ENCODE measurements at places on chromosomes 3 and 15.
A peak's percentile ranks its signal among the peaks of the same experiment; 100 is the strongest.

DNA sequence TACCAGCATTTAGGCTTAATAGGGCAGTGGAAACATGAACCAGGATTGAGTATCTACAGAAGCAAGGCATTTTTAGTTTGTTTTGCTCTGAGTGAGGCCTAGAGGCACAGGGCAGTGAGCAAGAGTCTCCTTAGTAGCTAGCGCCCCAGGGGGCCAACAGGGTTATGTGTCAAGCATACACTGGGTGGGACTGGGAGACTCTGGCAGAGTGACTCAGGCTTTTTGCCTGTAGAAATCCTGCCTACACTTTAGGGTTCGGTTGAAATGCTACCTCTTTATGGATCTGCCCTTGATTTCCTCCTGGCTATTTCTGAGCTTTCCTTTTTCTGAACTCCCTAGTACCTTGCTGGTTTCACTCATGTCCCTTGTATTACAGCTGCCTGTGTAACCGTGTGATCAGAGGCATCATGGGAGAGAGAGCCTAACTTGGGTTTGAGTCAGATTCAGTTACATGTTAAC lies 72.2 kb downstream of the TOP2B start:
- DNase-seq = no peak

GRCh38 chr3:196208942-196209695 lies 2.1 kb downstream of the ZDHHC19 start:
- no peak for DNase-seq

GRCh38 chr3:17954801-17955200 lies 212.4 kb upstream of the TBC1D5 start:
- no peak for DNase-seq

GRCh38 chr3:82229397-82229796 lies 468.0 kb upstream of the GBE1 start:
- DNase-seq = no peak

DNA sequence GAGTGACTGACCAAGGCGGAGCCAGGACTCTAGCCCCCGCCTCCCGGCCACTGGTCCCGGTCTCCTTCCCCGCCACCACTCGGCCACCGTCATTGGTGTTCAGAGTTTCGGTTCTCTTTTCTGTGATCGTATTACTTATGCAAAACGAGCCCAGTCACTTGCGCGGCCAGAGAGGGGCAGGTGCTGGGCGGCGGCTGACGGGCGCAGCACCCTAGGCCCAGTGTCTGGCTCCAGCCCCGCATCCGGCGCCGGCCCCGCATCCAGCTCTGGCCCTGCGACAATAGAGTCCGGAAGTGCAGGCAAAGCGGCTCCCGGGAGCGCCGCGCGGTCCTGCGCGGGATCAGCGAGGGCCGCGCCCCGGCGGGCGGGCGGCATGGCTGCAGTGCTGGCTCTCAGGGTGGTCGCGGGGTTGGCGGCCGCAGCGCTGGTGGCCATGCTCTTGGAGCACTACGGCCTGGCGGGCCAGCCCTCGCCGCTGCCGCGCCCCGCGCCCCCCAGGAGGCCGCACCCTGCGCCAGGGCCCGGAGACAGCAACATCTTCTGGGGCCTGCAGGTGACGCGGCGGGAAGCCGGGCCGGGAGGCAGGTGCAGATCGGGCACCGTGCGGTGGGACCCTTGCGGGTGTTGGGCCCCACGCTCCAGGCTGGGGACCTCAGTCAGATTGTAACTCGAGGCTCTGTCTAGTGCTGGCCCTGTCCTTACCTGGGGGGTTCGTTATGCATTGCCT lies at the start of gene TMEM62:
Gene TMEM62 (plus strand): TSS at position 157 of the 727 bp plus-strand sequence. CDS start 217 bp downstream, at position 374.
- DNase-seq = peak; percentile 64

GRCh38 chr3:171284308-171285075 lies 175.7 kb downstream of the TNIK start:
- no peak for DNase-seq

- DNase-seq = no peak
These were observed 33.4 kb upstream of the ABHD2 start for GRCh38 chr15:89054873-89055272.

- no peak for DNase-seq
These were observed 36.8 kb upstream of the SEC13 start for GRCh38 chr3:10357592-10358308.

GRCh38 chr3:114408736-114409670 lies 115.2 kb downstream of the TIGIT start:
- DNase-seq = no peak

- DNase-seq = no peak
These were observed 328.3 kb upstream of the CHRM5 start for GRCh38 chr15:33639978-33640377.

DNA sequence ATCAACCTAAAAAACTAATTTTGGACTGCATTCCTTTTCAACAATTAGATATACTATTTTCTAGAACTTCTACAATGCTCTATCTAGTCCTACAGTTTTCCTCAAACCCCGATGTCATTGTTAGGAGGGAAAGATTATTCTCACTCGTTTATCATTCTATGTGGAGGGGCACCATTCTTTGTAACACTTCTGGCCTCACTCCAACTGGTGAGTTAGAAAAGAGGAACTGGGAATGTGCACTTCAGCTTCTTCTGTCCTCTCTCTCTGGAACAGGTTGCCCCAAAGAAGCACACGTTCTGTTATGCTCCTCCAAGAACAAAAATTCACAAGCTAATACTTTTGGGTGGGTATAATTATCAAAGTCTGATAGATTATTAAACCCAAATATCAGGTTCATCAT lies 137.9 kb downstream of the UACA start:
- no peak for DNase-seq

- no peak for DNase-seq
These were observed 4.0 kb downstream of the CCDC33 start for GRCh38 chr15:74240002-74240568.

DNA sequence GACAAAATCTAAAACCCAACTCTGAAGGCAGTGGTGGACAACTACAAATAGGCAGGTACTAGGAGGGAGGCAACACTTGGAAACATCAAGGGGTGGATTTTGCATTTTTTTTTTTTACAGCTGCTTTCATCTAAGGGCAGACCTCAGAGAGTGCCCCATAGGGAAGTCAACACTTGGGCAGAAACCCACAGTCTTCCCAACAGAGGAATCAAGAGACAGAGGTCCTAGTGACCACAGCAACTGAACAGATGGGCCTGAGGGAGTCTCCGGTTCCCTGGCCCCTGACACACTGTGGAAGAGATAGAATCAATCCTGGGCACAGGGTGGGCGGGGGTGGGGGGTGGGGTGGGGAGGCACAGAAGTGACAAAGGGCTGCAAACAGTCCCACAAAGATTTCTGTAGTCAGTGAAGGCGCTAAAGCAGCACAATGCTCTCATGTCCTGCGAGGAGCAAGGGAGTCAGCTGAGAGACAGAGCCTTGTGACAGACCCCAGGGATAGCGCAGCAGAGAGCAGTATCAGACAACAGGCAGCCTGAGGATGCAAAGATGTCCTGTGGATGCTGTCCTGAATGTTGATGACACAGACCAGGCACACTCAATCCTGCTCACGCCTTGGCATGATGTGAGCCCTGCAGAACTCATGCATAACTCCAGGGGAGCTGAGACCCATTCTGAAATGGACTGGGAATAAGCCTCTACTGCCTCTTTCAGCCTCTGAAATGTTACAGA lies 6.9 kb upstream of the RFTN1 start:
- no peak for DNase-seq

DNA sequence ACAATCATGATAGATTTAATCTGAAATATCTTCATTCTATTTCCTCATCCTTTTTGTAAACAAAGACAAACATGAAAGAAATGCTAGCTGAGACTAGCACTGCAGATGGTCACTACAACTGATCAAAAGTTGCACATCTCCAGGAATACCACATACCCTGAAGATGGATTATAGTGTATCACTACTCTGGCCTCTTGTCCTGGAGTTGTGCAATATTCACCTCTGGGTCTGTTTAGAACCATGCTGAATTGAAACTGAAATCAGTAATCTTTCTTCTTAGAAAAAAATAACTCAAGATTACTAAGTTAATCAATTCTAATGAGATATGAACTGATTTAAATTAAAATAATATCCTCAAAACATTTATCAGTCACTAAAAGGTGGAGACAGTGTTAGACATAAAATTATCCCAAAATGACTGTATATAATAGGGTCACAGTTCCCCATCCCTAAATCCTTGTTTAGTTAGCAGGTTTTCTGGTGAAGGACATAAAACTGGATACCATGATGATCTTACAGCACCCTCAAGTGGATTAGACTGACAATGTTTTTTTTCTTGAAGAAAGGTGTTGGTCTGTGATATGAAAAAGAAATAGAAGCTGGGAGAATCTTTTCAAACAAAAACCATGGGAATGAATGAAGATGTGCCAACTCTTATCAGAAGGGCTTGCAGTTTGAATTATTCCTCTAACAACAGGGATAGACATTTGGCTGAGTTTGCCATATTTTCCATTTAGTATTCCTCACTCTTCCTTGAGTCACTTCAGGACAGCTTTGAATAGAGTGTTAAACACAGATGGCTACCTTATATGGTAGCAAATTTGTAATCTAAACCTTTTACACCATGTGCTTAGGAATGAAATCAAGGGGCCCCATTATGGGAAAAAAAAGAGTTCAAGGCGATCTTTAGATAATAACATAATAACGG lies 7.1 kb upstream of the TTC14 start:
- DNase-seq = no peak

DNA sequence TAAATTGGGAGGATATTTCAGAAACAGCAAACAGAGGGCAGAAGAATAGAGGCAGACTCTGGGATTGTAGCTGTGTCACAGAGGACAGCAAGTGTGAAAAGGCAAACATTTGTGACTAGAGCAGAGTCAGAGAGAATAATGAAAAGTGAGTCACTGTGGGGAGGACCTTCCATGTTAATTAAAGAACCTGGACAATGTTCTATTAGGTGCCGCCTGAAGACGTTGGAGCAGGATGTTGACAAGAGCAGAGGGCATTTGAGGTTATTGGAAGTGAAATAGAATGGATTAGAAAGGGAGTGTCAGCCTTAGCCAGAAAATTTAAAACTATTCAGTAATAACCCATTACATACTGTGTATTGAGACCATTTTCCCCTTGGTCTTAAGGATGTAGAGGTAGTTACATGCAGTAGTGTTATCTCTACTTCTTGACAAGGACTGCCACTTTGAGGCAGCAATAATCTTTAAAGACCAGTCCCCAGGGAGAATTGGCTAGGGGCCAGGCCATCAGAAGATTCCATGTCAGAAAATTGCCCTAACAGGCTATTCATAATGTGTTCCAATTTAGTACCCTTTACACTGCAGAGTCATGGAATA lies 5.8 kb downstream of the ACKR2 start:
- DNase-seq = no peak

GRCh38 chr3:149020196-149020838 lies 29.0 kb downstream of the GYG1 start:
- DNase-seq = no peak

DNA sequence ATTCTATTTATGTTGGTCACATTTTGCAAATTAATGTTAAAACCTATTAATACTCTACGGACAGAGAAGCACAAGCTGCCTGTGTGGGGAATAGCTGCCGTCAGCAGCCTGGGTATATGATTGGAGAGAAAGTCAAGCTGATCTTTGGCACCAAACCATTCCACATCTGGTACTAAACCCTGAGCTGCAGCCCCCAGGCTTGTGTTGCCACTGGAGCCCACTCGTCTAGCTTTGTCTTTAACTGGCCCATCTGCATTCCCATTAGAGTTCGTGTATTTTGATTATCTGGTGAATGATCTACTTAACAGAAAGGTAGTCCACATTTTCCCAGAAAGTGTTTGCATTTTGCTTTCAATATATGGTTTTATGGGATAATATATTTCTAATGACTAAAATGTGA lies 5.4 kb downstream of the NDUFB4 start:
- DNase-seq = no peak

DNA sequence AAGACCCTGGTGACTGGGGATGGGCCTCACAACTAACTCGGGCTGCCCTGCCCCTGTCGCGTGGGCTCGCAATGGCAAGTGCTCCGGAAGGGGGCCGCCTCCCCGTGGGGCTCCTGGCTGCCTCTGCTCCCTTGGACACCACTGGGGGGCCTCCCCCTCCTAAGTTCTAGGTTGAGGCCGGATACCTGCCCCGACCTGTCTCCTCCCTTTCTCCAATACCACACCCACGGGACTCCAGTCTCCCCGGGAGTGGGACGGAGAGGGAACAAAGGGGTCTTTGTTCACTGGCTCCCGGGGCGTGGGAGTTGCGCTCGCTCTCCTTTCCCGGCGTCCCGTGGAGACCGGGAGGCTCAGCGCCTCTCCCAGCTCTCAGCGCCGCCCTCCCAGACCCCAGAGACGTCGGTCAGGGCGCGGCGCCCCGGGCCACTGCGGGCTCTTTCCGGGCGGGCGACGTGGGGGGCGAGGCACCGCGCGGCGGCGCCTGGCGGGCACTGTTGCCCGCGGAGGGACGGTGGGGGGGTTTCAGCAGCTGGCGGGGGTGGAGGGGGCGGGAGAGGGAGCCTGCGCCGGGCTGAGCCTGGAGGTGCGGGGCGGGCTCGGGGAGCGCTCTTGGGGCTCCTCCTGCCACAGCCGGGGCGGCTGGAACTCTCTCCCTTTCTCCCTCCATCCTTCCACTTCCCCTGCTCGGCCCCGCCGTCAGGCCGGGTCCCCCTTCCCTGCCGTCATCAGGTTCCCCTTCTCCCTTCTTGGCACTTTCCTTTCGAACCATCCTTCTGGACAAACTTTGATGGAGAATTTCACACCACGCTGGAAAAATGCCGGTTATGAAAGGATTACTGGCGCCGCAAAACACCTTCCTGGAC lies at the start of gene KCNH8:
Gene KCNH8 (plus strand): TSS at position 606 of the 863 bp plus-strand sequence. CDS start 210 bp downstream, at position 816.
- peak; percentile 21 for DNase-seq

GRCh38 chr3:150372320-150372719 lies 35.8 kb upstream of the TSC22D2 start:
- DNase-seq = no peak

DNA sequence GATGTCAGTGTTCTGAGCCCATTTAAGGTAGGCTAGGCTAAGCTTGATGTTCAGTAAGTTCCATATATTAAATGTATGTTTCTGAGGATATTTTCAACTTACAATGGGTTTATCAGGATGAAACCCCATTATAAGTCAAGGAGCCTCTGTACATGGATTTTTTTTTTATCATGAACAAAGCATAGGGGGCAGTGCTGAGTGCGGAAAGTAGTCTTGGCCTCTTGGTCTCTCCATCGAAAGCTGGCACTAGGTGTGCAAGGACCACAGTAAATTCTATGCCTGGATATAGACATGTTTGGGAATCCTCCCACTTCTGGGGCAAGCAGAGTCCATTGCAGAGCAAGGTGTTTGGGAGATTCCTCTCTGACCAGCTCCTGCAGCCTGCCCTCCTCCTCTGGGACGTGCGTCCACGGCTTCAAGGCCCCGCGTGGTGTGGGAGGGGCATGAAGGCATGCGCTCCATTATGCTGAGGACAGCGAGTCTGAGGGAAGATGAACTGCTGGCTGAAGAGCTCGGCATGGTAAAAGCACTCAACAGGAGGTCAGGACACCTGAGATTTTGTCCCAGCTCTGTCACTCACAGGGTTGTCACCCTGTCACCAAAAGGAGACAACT lies 122.9 kb upstream of the LIPC start:
- DNase-seq = no peak

GRCh38 chr15:61974759-61975158 lies 85.5 kb downstream of the VPS13C start:
- no peak for DNase-seq

GRCh38 chr15:92631721-92632120 lies 23.9 kb downstream of the FAM174B start:
- no peak for DNase-seq

Measured in stimulated activated CD4-positive, alpha-beta T cell treated with anti-CD3 and anti-CD28 coated beads, Interleukin-2, amount 100 ng/mL, for 24 hours (primary cell).